ENCODE measurements at places on chromosomes 1 and 21.

GRCh38 chr1:203135636-203136305, 8.2 kb downstream of the ADORA1 start:
- DNase-seq = no peak

DNA sequence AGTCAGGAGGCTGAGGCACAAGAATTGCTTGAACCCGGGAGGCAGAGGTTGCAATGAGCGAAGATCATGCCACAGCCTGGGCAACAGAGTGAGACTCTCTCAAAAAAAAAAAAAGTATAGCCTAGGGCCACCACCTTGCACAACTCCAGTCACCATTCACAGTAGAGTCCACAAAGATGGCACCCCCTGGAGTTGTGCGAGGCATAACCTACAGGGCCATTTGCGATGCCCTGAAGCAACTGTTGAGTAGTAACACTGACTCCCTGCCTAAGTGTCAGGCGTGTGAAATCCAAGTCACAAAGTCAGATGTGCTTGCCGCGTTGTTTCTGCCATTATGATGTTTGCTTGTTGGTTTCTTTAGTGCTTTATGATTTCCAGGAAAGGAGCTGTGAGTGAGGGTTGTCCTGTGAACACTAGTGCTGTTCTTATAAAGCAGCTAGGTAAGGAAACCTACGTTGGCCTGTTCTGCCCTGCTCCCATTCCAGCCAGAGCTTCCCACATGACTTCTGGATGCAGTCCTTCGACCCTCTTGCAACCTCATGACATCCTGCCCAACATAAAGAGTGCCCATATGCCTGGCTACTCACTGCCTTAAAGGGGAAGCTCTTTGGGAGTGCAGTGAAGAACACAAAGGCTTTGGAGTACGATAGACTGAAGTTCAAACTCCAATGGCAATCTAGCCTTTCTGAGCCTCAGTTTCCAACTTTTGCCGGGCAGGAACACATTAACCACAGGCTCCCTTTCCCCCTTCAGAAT, 29.8 kb downstream of the FHAD1 start:
- DNase-seq = no peak

DNA sequence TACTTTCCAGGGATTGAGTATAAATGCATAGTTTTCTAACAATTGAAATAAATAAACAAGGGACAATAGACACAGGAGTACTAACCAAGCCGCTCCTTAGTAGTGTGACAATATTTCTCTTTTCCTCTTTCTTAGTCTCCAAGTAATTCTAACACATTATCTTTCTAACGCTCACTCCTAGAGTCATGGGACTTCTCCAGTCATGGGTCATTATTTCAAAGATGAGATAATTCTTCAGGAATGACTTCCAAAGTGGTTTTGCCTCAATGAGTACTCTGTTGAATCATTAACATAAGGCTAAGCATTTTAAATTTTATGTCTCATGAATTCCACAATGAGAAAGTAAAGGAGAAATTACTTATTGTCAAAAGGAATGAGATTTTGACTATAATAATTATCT, 605.8 kb upstream of the ADAMTS5 start:
- DNase-seq = no peak

- no peak for DNase-seq
Measured at GRCh38 chr1:231844986-231845502, 218.5 kb downstream of the DISC1 start.

- DNase-seq = no peak
Measured at GRCh38 chr1:2322065-2322571, 69.2 kb downstream of the MORN1 start.

DNA sequence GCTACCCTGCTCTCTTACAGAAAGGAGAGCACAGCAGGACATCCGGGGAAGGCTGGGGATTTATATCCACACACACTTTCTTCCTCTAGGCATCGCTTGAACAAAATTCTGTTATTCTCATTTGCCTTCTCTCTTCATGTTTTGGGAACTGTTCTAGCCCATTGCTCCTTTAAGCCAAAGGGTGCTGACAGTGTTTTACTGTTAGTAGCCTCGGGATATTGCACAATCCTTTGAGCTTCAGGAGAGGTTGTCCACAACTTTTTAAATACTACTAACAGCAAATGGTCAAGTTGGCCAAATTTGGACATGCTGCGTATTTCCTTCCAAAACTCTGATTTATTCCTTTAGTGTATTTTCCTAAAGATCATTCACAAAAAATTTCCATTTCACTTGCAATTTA, 579.2 kb upstream of the RGS18 start:
- DNase-seq = no peak

- no peak for DNase-seq
Measured at GRCh38 chr21:33374450-33375096, 28.6 kb upstream of the IFNGR2 start.

Measured in cortex of kidney (tissue), 1 donor.